ENCODE measurements at places on chromosomes 13 and 19. TPM values are rescaled to one million over a fixed set of nuclear protein-coding genes. Genes with fewer than 3 reads are reported as not detected.

GRCh38 chr13:24086642-24087041 lies 73.9 kb upstream of the SPATA13 start:
- no peaks in the 10 kb centered on the region for H3K36me3 ChIP-seq
- H3K27ac ChIP-seq, result no peak overlapping the region
- no peaks in the 10 kb centered on the region for H3K27me3 ChIP-seq
- peaks cover 18% of the 10 kb centered on the region for H3K4me1 ChIP-seq

DNA sequence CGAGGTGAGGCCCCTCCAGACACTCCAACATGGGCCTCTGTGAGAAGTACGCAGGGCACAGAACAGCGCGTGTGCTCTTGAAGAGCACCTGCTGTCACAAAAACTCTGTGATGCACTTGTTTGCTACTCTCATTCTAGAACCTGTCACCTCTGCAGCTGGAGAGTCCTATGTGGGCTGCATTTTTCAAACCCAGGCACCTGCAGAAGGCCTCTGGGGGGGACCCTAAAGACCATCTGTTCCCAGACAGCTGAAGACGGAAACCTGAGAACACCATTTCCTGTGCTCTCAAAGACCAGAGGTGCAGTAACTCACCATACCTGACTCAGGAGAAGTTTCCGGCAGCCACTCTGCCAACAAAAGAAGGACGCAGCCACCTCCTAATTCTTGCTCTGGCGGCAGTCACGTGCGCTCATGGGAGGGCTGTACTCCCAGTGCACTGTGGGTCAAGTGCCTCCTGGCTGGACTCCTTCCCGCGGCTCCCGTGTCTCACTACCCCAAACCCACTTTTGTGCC lies 28.1 kb downstream of the RANBP3 start:
- no peak overlapping the region for H3K4me3 ChIP-seq
- H3K4me1 ChIP-seq, result peaks cover 15% of the 10 kb centered on the region
- no peak for DNase-seq

DNA sequence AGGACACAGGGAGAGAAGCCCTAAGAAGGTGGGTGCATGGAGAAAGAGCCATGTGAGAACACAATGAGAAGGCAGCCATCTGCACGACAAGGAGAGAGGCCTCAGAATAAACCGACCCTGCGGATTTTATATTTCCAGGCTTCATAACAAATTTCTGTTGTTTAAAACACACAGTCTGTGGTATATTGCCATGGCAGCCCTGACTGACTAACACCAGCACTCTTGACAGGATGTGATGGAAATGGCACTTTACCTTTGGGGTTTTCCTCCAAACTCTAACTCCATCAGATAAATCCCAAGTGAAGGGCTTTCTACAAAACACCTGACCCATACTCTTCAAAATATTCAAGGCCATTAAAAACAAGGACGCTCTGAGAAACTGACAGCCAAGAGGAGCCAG lies 13.2 kb upstream of the MED4 start:
- no peaks in the 10 kb centered on the region for H3K27me3 ChIP-seq
- no peak for DNase-seq
- no peak overlapping the region for H3K27ac ChIP-seq
- H3K4me1 ChIP-seq, result peaks cover 6% of the 10 kb centered on the region

DNA sequence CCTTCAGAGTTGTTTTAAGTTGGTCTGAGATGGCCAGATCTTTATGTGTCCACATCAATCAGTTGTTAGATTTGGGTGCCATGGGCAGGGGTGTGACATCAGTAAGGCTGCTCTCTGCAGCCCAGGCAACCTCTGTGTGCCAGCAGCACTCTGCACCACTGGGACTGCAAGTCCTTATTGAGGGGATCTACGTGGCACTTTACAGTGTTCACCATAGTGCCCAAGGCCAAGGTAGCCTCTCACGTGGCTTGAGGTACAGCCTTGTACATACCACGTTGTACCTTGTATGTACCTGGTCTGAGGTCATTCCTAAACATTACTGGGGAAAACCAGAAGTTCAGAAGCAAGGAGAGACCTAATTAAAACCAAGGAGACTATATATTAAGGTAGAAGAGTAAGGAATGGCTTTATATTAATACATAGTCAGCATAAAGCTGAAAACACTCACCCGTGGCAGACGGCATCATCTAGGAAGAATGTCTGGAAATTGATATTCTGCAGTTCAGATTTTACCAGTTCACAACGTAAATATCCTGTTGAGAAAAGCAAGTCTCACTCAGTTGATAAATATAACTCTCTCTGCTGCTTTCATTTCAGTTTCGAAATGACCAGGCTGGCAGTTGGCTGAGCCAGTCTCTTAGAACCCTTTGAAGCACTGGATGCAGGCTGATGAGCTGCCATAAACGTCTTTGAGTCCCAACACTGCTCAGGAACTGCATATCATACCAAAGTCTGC lies 128.8 kb downstream of the ZDHHC20 start:
- H3K27ac ChIP-seq, result no peak overlapping the region
- peaks cover 2% of the 10 kb centered on the region for H3K4me1 ChIP-seq
- no peak for DNase-seq
- H3K36me3 ChIP-seq, result no peaks in the 10 kb centered on the region
- H3K4me3 ChIP-seq, result no peak overlapping the region
- no peaks in the 10 kb centered on the region for H3K27me3 ChIP-seq

DNA sequence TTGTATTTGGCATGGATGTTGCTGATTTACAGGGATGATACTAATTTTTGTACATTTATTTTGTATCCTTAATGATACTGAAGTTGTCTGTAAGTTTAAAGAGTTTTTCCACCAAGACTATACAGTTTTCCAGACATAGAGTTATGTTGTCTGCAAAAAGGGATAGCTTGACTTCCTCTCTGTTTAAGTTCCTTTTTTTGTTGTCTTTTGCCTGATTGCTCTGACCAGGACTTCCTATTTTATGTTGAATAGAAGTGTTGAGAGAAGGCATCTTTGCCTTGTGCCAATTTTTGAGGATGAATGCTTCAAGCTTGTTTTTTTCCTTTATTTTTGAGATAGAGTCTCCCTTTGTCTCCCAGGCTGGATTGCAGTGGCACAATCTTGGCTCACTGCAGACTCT lies 36.8 kb upstream of the ZNF681 start:
- no peaks in the 10 kb centered on the region for H3K4me1 ChIP-seq
- no peaks in the 10 kb centered on the region for H3K27me3 ChIP-seq
- H3K36me3 ChIP-seq, result no peaks in the 10 kb centered on the region
- H3K4me3 ChIP-seq, result no peak overlapping the region

- H3K27ac ChIP-seq, result no peak overlapping the region
- no peak for DNase-seq
- no peaks in the 10 kb centered on the region for H3K27me3 ChIP-seq
- no peak overlapping the region for H3K4me3 ChIP-seq
Measured at GRCh38 chr13:99354371-99354951, 47.3 kb upstream of the GPR183 start.

- H3K36me3 ChIP-seq, result no peaks in the 10 kb centered on the region
- H3K4me3 ChIP-seq, result peak within 1 kb of the TSS; percentile 61
- H3K27me3 ChIP-seq, result no peaks in the 10 kb centered on the region
- DNase-seq, result peak; percentile 94
Measured at GRCh38 chr19:58439576-58440554, at the start of gene ZNF132. ZNF132 (minus strand) TSS chr19:58440153; CDS start chr19:58439821, 332 bp downstream.

GRCh38 chr19:42111811-42112210 lies 20.4 kb downstream of the POU2F2 start:
- H3K27me3 ChIP-seq, result no peaks in the 10 kb centered on the region
- no peak overlapping the region for H3K4me3 ChIP-seq
- no peaks in the 10 kb centered on the region for H3K36me3 ChIP-seq
- H3K27ac ChIP-seq, result no peak overlapping the region

- H3K27me3 ChIP-seq, result no peaks in the 10 kb centered on the region
- no peak for DNase-seq
- H3K4me3 ChIP-seq, result no peak overlapping the region
Measured at GRCh38 chr13:29799041-29799440, 51.4 kb downstream of the UBL3 start.

GRCh38 chr13:47859165-47859564 lies 141.9 kb downstream of the SUCLA2 start:
- H3K4me3 ChIP-seq, result no peak overlapping the region
- H3K4me1 ChIP-seq, result no peaks in the 10 kb centered on the region
- DNase-seq, result no peak
- no peaks in the 10 kb centered on the region for H3K27me3 ChIP-seq
- no peaks in the 10 kb centered on the region for H3K36me3 ChIP-seq

DNA sequence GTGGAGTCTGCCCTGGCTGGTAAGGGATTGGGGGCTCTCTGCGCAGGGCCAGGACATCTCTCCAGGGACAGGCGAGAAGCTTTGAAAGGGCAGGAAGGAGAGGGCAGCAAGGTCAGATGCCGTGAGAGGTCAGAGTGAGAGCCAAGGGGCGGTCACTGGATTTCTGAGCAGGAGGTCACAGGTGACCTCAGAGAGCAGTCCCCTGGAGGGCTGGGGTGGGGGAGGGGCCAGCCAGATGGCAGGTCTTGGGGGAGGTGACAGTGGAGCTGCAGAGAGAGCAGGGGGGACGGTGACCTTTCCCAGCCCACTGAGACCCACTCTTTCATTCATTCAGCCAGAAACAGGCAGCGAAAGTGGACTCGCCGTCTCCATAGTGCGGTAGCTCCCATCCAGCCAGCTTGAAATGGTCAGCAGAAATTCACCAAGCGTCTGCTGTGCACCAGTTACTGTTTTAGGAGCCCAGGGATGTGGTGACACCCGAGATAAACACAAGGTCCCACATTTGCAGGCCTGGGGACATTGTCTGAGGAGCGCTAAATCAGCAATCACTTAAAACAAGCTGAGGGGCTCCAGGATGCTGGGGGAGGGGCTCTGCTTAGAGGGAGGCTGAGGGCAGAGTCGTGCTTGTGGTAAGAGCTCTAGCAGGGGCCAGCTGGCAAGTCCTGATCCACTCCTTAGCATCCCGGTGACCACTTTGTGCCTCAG lies 10.2 kb downstream of the CARM1 start:
- no peaks in the 10 kb centered on the region for H3K36me3 ChIP-seq
- H3K27ac ChIP-seq, result no peak overlapping the region
- H3K27me3 ChIP-seq, result no peaks in the 10 kb centered on the region

DNA sequence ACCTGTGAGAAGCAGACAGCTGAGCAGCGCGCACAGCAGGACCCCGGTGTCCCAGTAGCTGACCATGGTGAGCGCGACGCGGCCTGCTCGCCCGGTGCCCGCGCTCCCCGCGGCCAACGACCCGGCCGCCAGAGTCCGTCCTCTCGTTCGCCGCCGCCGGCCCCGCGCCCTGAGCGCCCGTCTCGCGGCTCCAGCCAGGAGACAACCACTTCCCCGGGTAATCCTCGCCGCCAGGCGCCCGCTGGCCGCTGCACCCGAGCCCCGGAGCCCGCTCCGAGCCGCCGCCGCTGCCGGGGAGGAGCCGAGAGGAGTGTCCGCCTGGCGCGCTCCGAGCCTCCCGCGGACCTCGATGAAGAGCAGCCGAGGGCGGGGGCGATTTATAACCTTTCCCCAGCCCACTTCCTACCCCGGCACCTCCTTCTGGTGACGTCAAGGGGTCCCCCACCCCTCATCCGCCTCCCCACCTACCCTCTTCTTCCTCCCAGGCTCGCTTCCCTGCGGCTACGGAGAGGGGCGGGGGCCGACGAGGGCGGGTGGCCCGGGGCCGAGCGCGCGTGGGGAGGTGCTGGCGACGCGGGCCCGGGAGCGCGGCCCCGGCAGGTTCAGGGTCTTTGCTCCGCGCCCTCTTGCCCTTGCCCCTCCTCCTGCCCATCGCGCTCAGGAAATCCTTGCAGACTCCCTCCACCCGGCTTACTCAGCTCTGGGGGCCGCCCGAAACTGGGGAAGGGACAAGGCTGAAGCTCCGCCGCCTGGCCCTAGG lies at the start of gene FLT1:
TSS of gene FLT1 (minus strand) at position 351 of the 760 bp plus-strand sequence. CDS start at position 66, 285 bp downstream.
- no peaks in the 10 kb centered on the region for H3K36me3 ChIP-seq
- H3K27me3 ChIP-seq, result no peaks in the 10 kb centered on the region
- no peak for DNase-seq
- H3K4me3 ChIP-seq, result peak within 1 kb of the TSS; percentile 34
- H3K4me1 ChIP-seq, result peaks cover 4% of the 10 kb centered on the region
- no peak within 1 kb of the TSS for H3K27ac ChIP-seq

GRCh38 chr19:29054886-29055675 lies 157.9 kb downstream of the UQCRFS1 start:
- no peak overlapping the region for H3K4me3 ChIP-seq
- H3K27ac ChIP-seq, result no peak overlapping the region
- no peaks in the 10 kb centered on the region for H3K36me3 ChIP-seq
- H3K27me3 ChIP-seq, result no peaks in the 10 kb centered on the region
- no peak for DNase-seq
- H3K4me1 ChIP-seq, result no peaks in the 10 kb centered on the region

- H3K36me3 ChIP-seq, result no peaks in the 10 kb centered on the region
- no peaks in the 10 kb centered on the region for H3K4me1 ChIP-seq
- no peak for DNase-seq
- no peak overlapping the region for H3K27ac ChIP-seq
- H3K4me3 ChIP-seq, result no peak overlapping the region
Measured at GRCh38 chr13:45765464-45765863, 63.3 kb downstream of the CBY2 start.

GRCh38 chr13:90455823-90456222 lies 891.7 kb upstream of the MIR17HG start:
- H3K4me1 ChIP-seq, result no peaks in the 10 kb centered on the region
- no peak for DNase-seq
- no peaks in the 10 kb centered on the region for H3K27me3 ChIP-seq
- no peak overlapping the region for H3K4me3 ChIP-seq
- H3K27ac ChIP-seq, result no peak overlapping the region
- H3K36me3 ChIP-seq, result no peaks in the 10 kb centered on the region

- H3K4me1 ChIP-seq, result no peaks in the 10 kb centered on the region
- H3K4me3 ChIP-seq, result no peak overlapping the region
Measured at GRCh38 chr13:25816239-25816638, 235.6 kb downstream of the SHISA2 start.

GRCh38 chr19:48398375-48399235 lies 5.1 kb downstream of the GRIN2D start:
- H3K4me1 ChIP-seq, result peaks cover 5% of the 10 kb centered on the region
- DNase-seq, result peak; percentile 46
- H3K4me3 ChIP-seq, result peak overlapping the region; percentile 5
- H3K27me3 ChIP-seq, result peaks cover 2% of the 10 kb centered on the region
- no peaks in the 10 kb centered on the region for H3K36me3 ChIP-seq
- H3K27ac ChIP-seq, result no peak overlapping the region

DNA sequence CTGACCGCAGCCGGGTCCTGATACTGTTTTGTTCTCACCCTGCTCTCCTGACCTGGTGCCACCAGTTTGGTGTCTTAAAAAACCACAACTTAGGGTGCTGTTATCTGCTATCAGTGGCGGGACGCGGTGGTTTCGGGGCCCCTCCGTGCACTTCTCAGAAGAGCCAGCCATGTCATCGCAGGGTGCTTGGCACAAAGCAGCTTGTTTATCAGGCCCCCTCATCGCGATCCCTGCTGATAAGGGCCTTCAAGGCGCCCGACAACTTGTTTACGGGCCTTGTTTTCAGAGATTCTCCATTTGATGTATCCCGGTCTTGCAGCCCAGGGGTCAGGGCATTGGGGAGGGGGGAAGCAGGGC lies 58.1 kb upstream of the KLF2 start:
- no peaks in the 10 kb centered on the region for H3K4me1 ChIP-seq
- no peak overlapping the region for H3K4me3 ChIP-seq
- no peaks in the 10 kb centered on the region for H3K36me3 ChIP-seq

C1QTNF9 gene
- total RNA-seq, result 0.15 TPM

RASGRP4 gene
- 1.8 TPM for total RNA-seq

C5AR2 gene
- total RNA-seq, result 1.0 TPM

OR7A5 gene
- not detected for total RNA-seq

FAM83E gene
- not detected for total RNA-seq

MATK gene
- total RNA-seq, result 0.53 TPM

NMRK2 gene
- total RNA-seq, result 0.26 TPM

ZNF583 gene
- total RNA-seq, result 5.9 TPM

SULT2A1 gene
- total RNA-seq, result 1.3 TPM

KCNRG gene
- total RNA-seq, result 0.65 TPM

B3GNT8 gene
- 0.76 TPM for total RNA-seq

LSR gene
- total RNA-seq, result 16.2 TPM

MUC16 gene
- total RNA-seq, result 0.50 TPM

FKBP8 gene
- total RNA-seq, result 354 TPM

ZNF699 gene
- total RNA-seq, result 31.2 TPM
